ENCODE measurements at places on chromosomes 6 and 20.

DNA sequence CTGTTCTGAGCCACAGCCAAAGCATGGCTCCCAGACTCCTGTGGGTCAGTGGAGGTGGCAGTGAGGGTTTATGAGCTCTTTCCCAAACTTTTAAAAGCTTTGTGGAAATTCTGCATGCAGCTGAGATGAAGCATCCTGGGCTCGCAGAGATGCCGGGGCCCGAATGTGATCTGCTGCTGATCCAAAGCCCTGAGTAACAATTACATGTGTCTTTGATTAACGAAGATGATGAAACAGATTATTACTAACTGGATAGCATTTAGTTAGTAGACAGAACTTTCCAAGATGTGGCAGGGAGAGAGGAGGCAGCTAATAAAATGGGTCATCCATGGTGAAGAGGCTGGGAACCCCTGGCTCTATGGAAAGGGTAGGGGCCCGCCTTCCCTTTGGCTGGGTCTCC lies 43.9 kb upstream of the MDFI start:
- DNase-seq: no peak

DNA sequence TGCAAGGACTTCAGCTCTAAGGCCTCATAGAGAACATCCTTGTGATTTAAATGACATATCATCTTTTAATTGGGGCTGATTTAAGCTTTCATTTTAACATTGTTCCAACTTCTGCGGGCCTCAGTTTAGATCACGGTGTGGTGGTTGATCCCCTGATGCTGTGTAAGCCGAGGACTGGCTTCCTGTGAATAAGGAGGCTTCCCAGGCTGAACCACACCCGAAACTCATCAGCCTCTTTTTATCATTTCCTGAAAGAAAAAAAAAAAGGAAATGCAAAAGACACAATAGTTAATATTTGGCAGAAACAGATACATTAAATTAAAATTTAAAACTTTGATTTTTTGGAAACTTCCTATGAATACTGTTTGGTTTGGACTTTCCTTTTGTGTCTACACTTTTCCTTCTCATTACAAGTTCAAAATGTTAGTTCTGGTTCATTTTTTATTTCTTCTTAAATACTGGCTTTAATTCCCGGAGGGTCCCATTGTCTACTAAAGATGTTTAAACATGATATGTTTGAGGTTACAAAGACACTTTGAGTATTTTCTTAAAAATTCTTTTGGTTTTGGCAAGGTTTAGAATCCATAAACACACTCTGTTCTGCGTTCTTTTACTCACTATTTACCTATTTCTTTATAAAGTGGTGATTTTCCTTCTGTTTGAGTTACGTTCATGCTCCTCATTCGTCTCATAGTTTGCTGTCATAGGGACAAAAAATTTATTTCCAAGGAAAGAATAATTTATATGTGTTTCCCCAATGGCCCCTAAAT lies 230.0 kb upstream of the SULF2 start:
- DNase-seq: no peak

DNA sequence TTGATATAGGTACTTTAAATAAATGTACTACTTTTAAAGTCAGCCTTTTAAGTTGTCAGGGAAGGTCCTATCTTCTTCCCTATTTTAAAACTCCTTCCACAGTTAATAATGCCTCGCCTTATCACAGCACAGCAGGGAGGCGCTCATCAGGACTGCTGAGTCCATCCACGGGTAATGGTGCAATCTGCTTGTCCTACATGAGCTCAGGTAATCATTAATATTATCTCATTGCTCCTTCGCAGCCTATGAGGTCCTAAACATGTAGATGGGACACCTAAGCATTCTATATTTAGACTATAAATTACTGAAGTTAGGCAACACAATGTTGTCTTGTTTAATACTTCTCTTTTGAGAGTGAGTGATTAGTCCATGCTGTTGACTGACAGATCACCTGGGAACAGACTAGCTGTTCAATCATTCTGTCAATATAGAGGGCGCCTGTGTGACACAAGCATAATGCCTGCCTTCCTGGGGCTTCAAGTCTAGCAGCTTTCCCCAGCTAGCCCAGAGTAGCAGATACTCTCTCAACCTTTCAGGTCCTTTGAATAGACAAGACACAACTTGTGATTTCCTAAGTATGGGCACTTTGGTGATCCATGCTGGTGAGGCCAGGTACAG lies 91.0 kb downstream of the FYN start:
- DNase-seq: no peak

DNA sequence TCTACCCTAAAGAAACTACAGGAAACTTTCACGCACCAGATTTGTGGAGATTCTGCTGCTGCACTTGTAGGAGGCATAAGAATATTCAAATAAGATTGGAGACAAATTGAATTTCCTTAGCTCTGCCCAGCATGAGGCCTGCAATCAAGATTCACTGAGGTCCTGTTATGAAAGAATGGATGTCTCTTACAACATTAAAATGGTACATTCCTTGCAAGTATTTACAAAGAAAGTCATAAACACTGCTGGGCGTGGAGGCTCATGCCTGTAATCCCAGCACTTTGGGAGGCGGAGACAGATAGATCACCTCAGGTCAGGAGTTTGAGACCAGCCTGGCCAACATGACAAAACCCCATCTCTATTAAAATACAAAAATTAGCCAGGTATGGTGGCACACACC lies 74.0 kb upstream of the MAP3K4 start:
- no peak for DNase-seq

- no peak for DNase-seq
Observed at GRCh38 chr6:55696501-55696900, 117.5 kb upstream of the HMGCLL1 start.

DNA sequence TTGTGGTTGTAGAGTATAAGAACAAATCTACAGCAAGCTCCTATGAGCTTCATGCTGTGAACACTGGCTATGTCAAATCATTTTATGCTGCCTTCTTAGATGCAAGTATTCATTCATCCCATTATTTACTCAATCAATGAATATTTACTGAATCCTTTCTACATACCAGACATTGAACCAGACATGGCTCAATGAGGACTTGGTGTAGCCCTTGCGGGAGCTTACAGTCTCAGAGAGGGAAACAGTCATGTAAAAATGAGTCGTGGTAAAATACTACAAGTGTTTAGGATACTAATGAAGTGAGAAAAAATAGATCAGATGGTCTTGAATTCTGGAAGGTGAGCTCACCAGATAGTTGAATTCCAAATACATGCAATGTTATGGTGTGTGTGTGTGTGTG lies 44.8 kb upstream of the ENPP1 start:
- DNase-seq: no peak

DNA sequence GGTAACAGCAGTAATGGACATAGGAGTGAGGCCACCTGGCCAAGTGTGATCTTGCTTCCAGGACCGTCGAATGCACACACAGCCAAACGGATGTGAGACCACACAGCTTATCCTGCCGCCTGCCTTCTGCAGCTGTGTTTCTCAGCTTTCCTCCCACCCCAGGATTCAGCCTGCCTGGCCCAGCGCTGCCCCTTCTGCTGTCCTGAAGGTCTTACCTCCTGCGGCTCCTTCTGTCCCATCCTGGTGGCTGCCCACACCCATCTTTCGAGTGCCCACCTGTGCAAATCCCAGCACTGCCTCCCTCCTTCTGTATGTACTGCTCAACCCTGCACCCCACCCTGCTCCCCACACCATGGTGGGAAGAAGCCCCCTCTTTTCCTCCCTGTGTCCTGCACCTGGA lies 49.4 kb upstream of the DACT2 start:
- no peak for DNase-seq

GRCh38 chr20:49661560-49662329 lies 51.9 kb downstream of the B4GALT5 start:
- no peak for DNase-seq

DNA sequence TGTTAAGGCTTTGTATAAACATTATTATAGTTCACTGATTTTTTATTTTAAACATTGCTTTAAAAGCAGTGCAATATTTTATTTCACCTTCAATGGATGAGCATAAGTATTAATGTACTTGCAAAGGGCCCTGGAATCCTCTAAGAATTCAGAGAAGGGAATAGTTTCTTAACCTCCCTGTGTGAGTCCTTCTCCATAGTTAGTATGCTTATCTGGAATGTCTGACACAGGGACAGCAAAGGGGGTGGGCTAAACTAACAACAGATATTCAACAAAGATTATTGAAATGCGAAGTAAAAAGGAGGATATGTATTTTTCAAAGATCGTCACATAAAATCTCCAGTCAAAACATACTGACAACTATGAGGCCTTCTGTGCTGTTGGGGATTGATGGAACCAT lies 300.4 kb downstream of the CENPW start:
- no peak for DNase-seq

DNA sequence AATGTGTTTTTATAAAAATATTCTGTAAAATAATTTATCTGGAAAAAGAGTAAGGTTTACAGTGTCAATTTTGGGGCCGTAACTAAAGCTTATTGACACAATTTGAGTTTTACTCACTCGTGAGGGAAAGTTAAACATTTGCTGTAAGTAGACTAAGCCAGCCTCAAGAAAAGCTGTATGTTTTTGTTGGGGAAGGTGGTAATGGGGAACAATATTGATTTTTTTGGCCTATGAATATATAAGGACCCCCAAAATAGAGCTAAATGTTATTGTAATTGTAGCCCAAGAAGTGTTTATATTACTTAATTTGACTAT lies 1.4 kb downstream of the SENP6 start:
- DNase-seq: no peak

DNA sequence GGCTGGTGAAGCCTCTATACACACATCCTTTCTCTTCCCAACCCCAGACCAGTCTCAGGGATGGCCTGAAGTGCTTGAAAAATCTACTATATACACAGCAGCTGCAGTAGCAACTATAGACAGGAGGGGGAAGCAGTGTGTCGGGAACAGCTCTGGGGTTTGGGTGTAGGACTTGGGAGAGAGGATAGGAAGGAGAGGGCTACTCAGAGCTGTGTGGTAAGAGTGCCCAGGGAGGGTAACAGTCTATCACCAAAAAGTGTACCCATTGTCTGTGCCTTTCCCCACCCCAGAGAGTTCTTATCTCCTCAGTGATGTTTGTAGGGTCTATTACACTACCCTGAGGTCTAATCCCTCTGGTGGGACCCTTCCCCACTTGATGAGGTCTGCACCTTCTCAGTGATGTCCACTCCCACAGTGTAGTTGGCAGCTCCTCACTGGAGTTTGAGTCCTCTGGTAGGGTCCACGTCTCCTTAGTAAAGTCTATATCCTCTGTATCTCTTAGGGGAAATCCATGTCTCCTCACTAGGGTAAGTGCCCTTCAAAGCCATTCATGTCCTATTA lies 1.5 kb upstream of the GGT7 start:
- DNase-seq: no peak

- DNase-seq: no peak
Observed at GRCh38 chr6:42774201-42774600, 7.7 kb upstream of the BICRAL start.

DNA sequence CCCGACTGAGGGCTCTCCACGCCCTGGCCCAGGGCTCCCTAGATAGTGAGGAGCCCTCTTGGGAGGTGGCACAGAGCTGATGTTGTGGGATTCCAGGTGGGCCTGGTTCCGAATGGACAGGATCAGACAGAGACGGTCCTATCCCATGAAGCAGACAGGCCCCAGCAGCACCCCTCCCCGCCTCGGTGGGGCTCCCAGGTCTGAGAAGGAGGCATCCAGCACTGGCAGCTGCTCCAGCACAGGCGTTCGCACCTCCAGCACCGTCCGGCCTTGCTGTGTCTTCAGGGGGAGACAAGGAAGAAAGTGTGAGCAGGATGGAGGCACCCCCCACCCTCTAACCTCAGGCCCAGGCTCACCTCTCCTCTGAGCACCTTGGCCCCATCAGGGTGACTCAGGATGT lies 28.7 kb downstream of the COL11A2 start:
- DNase-seq: no peak

DNA sequence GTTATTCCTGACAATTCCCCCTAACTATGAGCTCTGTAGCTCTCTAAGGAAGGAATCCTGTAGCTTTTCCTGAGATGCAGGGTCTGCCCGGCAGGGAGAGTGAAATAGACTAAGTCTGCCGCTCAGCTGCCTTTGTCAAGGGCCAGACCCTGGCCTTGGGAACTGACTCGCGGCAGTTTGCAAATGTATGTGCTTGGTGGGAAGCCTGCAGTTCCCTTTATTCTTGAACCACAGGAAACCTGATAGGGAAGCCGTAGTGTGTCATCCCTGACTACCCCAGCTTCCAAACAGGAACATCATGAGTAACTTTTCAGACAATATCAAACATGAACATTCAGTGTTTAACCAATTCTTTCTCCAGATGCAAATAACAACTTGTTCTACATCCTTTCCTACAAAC lies 78.7 kb upstream of the IFNGR1 start:
- no peak for DNase-seq

GRCh38 chr20:13772529-13772928 lies 12.2 kb downstream of the ESF1 start:
- no peak for DNase-seq

DNA sequence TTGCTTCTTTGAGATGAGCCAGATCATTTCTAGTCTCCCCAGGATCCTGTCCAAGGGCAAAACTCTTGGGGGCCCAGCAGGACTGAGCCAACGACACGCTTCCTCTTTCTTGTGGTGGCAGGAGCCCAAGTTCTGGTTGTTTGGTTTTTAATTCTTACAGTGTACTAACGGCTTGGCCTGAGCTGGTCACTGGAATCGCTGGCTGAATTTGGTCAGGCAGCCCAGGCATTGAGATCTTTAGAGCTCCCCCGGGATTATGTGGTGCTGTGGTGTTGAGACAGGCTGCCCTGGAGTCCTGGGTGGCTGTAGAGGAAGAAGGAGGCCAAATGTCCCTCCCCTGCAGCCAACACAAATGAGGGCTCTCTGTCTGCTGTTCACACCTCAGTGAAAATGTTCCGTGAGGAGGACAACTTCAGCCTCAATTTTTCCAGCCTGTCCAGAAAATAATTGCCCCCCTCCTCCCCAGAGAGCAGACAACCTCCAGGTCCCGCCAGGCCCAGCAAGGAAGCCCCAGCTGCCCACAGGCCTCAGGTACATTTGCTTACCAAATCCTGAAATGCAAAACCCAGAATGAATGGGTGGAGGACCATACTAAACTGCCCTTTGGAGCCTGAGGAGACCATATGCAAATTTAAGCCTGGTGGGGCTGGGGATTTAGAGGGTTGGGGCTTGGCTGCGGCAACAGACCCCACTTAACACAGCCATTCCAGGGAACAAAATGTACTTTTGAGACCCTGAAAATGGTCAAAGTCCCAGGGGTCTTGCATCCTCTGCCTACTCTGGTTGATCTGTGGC lies 23.6 kb downstream of the BNIP5 start:
- DNase-seq: no peak

DNA sequence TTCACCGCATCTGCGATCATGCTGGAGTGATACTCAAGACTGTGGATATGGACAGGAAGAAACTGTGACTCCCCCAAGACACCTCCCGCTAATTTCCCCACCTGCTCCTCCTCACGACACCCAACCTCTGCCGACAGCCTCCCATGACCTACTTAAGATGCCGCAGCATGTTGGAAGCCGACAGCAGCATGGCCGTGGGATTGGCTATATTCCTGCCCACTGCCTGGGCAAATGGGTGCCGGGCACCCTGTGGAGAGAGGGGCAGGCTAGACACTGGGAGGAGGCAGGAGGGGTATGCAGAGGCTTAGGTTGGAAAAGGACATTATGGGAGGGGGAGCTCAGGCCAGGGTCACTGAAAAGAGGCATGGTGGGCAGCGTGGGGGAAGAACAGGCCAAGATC lies 4.5 kb downstream of the IDH3B start:
- DNase-seq: no peak

All from T-helper 17 cell (primary cell).